ENCODE measurements at places on chromosomes 3 and 15.

- DNase-seq = no peak
Observed at GRCh38 chr15:73732930-73733329, 20.2 kb downstream of the INSYN1 start.

GRCh38 chr3:51711352-51712037 is 4.6 kb downstream of the GRM2 start:
- no peak for DNase-seq

DNA sequence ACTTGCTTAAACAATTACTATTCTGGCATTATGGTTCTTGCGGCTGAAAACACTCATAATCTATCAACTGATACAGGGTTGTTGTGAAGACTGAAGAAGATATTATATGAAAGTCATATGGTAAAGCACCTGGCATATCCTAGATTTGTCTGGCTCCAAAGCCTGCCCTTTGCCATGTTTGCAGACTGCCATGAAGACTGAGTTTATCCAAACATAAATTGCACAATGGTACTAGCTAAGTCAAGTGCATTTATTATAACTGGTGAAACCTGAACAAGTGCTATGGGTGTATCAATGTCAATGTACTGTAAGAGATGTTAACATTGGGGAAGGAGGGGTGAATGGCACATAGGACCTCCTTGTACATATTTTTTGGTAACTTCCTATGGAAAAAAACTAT is 87.4 kb upstream of the MEX3B start:
- no peak for DNase-seq

DNA sequence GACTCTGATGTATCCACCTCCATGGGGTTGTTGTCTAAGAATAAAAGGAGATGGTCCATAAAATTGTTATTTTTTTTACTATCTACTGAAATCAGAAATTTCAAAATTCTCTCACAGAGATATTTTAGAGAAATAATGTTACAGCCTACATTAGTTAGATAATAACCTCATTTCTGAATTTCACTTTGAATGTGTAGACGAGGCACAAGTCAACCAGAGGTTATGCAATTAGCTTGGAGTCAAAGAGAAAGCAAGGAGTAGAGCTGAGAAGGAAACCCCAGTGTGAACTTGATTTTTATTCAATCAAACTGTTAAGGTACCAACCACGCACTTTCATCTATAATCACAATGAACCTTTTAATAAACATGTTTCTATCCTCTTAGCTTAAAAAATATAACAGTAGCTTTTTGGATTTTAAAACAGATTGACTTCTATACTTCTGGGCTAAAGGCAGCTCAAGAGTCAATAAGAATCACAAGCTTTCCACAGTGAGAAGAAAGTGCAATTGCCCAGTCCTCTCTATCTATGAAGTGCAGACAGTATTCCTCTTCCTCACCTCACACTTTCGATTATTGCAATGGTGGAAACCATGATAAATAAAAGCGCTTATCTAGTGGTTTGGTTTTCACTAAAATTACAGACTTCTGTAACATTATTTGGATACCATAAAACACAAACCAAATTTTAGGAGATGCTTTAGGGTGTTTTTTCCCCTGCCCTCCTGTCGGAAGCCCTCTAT is 403.2 kb downstream of the ZBTB20 start:
- no peak for DNase-seq

- no peak for DNase-seq
Observed at GRCh38 chr15:85504749-85505676, 124.6 kb downstream of the AKAP13 start.

Data from lower lobe of right lung (tissue), 2 donors.